ENCODE measurements at places on chromosomes 7 and 10.

DNA sequence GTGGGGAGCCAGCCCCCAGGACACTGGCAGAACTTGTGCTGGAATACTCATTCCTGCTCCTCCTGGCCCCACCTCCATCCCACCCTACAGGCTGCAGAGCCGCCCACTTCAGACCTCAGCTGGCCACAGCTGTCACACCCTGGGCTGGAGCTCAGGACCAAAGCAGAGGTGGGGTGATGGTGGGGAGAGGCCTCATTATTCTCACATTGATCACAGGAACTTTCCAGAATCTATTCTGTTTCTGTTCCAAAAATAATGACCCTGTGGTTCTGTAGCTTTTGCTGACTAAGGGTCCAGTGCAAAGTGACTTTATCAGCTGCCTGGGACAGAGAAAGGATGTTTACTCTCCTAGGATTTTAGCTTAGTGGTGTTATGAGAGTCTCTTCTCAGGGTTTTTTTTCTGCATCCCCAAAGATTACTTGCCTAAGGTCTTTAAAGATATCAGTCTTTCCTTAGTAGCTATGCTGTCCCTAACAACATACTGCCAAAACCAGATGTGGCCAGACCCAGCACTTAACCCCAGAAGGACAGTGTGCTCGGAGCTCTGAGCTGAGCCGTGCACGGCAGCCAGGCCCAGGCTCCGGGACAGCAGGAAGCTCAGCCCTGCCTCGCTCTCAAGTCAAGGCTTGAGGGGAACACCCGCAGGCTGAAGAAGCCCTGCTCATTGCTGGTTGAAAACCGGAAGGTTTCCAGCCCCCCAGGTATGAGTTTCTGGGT lies 223.3 kb downstream of the MLLT10 start:
- DNase-seq: no peak

DNA sequence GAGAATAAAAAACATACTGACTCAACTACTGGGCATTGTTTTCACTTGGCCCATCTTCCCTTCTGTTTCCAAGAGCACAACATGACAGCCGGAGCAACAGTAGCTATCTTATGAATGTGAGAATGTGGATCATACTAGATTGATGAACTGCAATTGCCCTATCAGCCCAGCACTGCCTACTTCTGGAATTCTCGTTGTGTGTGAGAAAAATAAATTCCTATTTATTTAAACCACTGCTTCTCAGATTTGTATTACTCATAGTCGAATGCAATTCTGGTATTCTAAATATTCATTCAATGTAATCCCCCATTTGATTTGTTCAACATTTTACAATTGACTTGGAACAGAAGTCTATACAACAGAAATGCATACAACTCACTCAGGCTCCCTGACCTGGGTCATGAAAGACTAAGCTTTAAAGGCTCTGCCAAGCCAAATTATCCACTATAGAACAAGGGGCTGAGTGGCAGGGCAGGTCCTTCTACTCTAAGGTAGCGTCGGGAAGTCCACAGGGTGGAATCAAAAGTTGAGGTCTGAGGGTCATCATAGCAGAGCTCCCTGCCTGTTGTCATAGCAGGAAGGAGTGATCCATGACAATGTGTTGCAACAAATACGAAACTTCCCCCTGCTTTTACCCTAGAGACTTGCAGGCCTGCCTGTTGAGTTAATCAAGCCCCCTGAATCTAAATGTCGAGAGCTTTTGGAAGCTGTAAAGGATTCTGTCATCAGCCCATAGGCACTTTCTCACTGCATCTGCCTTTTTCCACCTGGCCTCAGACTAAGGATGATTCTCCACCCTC lies 12.4 kb upstream of the JAZF1 start:
- peak; percentile 72 for DNase-seq

DNA sequence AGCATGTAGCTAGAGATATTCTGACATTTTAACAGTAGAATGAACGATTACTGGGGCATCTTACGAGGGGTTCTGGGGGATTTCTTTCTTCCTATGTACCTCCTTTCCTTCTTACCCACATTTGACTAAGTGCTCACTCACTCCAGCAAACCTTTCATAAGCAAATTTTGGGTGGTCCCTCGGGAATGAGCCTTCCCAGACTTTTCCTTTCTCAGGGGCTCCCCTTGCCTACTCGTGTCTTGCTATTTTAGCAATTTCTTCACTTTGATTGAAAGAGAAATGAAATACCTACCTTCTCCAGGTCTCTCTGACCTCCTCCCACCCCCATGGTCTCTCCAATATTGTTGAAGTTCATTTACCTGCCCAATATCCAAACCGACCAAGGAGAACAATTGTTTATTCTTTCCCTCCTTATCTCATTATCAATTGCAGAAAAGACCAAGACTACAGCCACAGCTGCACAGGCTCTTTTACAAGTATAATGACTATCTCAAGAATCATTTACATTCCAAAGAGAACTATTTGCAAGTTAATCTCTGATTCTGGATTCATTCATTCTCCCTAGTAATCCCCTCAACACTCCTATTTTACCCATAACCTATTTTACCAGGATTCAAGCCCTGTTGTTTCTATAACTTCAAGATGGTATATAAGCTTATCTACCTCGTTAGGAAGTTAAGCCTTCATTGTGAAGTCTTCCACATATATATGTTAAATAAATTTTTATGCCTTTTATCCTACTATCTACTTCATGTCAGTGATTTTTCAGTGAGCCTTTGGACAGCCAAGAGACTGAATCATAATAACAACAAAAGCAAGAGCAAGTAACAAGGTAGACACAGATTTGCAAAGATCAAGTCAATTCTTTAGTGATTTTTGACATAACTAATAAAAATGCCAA lies 480.6 kb downstream of the IPMK start:
- no peak for DNase-seq

DNA sequence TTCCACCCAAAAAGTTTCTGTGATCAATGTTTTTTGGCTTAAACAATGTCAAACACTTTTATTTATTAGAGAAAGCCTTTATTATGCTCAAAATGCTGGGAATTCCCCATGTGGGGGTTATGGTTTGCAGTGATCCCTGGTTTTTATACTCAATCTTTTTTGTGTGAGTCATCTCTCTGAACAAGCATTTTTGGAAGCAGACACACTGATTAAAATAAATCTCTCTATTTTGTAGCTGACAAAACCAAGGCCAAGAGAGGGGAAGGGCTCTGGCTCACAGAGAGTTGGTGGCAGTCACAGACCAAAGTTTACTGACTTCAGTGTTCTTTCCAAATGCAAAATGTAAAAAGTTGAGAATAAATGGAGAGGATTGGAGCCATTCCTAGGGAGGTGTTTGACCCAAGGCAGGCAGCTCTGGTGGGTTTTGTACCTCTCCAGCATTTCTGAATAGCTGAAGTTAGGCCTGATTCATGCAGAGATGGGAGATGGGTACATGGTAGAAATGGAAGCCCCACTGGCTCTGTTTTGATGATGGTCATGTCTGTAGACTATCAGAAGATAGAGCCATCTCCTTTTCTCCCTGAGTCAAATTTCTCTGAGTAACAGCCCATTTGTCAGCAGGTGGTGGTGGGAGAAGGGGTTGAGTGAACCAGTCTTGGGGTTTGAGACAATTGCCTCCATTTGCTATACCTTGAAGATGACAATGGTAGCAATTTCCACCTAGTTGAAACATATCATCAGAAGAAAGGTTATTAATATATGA lies 45.4 kb upstream of the NAMPT start:
- DNase-seq: peak; percentile 13

DNA sequence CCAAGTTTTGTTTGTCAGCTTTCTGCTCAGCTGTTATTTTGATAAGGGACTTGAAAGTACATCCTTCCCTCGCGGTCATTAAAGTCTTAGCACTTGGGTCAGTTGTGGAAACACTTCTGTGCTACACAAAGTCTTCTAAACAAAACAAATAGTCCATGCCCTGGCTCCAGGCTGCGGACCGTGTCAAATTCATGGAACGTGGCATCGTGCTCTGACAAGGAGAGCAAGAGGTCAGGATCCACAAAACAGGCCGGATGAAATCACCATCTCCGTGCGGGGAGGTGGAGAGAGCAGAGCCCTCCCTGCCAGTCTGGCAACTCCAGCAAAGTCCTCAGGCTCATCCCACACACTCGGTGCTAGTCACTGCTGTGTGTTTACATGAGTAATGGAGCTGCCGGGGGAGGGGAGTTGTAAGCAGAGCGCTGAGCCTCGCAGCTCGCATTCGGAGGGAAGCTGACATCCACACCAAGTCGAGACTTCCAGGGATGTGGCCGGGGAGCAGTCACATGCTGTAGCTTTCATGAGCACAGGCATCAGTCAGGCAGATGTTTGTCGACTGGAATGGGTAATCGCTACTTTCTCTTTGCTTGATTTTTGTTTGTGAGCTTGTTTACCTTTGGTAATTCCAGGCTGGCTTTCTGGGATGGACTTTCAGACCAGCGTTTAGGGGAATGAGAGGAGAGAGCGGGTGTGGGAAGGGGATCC lies 147.6 kb downstream of the ARID5B start:
- DNase-seq: peak; percentile 94

DNA sequence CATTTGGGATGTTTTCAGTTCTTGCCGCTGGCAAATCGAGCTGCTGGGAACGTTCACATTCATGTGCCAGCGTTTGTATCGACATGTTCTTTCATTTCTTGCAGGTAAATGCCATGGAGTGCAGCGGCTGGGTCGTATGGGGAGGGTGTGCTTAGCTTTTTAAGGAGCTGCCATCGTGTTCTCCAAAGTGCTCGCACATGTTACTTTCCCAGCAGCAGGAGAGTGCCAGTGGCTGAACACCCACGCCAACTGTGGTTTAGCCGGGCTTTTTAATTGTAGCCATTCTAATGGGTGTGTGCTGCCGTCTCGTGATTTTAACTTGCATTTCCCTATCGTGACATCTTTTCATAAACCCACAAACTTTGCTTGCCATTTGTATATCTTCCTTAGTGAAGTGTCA lies 11.6 kb upstream of the BNIP3 start:
- DNase-seq: no peak

DNA sequence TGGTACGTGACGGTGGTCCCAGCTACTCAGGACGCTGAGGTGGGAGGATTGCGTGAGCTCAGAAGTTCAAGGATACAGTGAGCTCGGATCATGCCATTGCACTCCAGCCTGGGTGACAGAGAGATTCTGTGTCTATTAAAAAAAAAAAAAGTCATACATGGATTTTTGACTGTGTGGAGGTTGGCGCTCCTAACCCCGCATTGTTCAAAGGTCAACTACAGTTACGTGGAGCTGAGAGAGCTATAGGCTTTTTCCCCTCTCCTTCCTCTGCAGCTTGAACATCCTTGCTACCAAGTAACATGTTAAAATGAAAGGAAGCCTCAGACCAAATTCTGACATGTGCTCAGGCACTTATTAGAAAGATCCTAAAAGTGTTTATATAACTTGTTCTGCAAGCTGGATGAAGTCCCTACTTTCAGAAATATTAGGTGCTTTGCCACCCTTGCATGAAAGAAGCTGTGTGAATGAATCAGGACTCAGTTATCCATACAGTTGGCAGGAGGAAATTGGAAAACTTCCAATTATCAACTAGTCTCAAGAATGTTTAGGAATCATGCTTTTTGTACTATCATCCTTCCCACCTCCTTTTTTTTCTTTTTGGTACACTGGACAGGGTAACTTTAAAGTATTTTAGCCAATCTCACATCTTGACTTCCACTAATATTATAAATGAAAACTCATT lies 12.5 kb upstream of the ST7 start:
- no peak for DNase-seq

- DNase-seq: no peak
These were observed 34.0 kb downstream of the ANLN start for GRCh38 chr7:36423633-36424032.

- peak; percentile 37 for DNase-seq
These were observed 175.4 kb downstream of the SKAP2 start for GRCh38 chr7:26688936-26689506.

DNA sequence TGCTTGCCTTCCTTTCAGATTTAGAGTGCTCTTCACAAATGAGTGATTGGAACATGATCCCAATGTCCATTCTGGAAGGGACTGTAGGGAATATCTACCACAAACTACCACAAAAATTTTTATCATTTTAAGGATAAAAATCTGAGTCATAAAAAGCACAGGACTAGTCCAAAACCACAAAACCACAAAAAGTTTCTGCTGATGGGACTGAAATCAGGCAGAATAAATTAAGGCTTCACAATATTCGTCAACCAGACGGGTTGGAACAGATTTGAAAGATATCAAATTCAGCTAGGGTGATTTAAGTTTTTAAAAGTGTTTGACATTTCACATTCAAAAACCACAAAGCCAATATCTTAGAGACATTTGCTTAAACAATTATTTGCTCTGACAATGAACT lies 100.1 kb upstream of the PTN start:
- no peak for DNase-seq

- no peak for DNase-seq
These were observed 721.1 kb downstream of the KCNMA1 start for GRCh38 chr10:76916536-76916935.

DNA sequence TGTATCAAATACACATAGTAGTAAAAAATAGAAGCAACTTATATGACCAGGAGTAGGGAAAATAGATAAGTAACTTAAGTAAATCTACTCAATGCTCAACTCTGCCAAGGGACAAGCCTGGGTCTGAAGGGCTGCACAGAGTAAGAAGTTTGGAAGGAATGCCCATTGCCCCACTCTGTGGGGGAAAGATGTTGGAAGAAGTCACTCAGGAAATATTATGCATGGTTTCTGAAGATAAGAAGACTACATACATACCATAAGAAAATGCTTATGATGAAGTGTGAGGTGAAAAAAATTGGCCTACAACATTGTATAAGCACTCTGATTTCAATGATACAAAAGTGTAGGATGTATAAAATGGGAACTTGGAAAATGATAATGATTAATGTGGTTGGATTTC lies 54.0 kb downstream of the LAMB4 start:
- DNase-seq: no peak

- DNase-seq: no peak
These were observed 408.0 kb downstream of the RPS24 start for GRCh38 chr10:78441694-78442093.

- peak; percentile 45 for DNase-seq
These were observed 2.8 kb downstream of the PDGFA start for GRCh38 chr7:516606-517456.

DNA sequence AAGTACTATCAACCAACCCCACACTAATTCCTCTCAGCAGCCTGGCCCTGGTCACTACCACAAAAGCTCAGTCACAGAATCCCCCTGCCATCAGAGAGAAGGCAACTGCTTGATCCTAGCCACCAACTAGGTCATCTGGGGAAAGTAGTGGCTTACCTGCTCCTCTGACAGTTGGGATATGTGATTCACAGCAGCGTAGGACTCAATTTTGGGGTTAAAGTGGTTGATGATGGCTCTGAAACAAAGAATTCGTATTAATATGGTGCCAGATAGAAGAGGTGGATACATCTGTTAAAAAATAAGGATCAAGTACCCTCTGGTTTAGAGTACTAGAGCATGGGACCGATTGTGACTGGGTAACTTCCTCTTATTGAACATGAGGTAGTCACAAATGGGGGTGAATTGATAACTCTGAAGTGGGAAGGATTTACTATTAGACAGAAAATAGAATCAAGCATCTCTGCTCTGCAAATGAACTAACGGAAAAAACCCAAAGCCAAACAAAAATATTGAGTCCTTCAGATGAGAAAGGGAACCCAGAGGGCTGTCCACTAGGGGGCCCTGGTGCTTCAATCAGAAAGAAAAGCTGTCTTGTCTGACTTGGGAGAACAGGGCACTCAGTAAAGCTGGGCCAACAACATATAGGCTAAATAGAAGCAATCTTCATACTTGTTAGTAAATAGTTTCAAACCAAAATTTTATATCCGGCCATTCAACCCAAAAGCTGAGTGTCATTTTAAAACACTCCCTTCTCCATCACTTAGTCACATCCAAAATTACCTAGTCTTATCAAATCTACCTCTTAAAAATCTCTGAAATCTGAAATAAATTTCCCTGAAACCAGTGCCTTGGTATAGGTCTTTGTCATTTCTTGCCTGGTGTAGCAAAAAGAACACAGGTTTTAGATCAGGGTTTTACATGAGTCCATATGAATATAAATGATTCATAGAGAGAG lies 45.9 kb upstream of the KCNIP2 start:
- DNase-seq: peak; percentile 77
